ENCODE measurements at places on chromosomes 4 and X. TPM values are rescaled to one million over a fixed set of nuclear protein-coding genes. Genes with fewer than 3 reads are reported as not detected.

GRCh38 chr4:178871476-178871875 lies 1429.2 kb upstream of the AGA start:
- no peak for DNase-seq

GRCh38 chr4:98305576-98305975 lies 44.4 kb downstream of the RAP1GDS1 start:
- DNase-seq, result no peak

DNA sequence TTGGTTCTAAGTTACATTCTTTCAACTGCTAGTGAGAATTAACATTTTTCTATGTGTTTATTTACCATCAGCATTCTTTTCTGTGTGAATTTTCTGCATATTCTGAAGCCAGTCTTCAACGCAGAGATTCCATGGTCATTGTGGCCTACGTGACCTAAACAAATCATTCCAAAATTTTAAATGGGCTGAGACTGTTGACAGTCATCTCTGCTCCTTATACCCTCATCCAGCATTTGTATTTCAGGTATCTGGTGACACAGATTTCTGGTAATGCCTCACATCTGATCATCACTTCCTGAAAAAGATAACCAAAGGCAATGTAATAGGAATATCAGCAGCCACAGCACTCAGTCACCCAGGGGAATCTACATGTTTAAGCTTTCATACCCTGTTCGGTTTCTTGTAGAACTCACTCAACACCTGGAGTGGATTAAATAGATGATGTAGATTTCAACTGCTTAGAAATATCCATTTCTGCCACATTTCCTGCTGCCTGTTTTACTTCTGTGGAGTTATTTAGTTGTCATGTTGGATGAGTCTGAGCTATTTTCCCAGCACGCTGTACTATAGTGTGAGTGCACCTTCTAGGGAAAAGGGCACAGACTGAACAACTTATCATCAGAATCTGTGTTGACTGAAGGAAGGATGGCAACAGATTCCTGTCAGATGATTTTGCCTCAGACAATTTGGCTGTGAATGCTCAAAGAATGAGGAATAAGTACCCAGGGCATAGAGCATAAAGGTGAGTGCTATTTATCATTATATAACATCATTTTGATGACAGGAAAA lies 73.0 kb upstream of the HPGD start:
- no peak for DNase-seq

DNA sequence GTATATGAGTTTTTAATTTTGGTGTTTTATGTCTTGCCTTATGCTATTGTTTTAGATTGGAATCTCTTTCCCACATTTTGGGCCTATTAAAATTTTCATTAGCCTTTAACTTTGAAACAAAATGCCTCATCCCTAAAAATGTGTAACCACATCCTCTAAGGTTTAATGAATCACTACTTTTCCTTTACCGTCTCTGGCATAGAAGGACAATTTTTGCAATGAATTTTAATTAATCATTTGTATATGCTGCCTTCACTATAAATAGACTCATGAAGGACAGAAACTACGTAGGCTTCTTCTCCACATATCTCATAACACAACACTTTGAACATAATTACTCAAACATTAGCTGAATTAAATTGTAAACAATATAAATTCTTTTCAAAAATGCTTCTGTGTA lies 421.5 kb downstream of the NLGN4X start:
- DNase-seq, result peak; percentile 40

GRCh38 chr4:18020671-18021469 lies 685 bp downstream of the LCORL start:
- peak; percentile 70 for DNase-seq

Gene GNRHR
- total RNA-seq, result not detected

GRCh38 chr4:56215141-56215783 lies 172.0 kb downstream of the AASDH start:
- DNase-seq, result no peak

DNA sequence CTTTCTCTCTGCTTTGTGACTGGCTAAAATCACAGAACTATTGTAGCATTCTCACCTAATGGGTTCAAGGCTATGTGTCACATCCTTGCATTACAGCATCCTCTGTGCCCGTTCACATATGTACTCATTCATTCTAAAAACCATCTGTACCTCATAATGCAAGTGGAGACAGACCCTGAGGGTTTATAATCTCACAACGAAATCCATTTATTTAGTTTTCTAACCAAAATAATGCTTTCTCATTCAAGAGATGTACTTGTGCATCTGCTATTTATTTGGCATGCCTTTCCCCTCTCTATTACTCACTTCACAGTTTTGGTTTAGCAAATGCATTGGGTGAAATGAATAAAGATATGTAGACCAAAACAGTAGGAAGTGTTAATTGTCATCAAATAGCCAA lies 261.5 kb downstream of the DCHS2 start:
- DNase-seq, result no peak

All from mammary epithelial cell (primary cell).